ENCODE measurements at places on chromosomes 12 and 14.

DNA sequence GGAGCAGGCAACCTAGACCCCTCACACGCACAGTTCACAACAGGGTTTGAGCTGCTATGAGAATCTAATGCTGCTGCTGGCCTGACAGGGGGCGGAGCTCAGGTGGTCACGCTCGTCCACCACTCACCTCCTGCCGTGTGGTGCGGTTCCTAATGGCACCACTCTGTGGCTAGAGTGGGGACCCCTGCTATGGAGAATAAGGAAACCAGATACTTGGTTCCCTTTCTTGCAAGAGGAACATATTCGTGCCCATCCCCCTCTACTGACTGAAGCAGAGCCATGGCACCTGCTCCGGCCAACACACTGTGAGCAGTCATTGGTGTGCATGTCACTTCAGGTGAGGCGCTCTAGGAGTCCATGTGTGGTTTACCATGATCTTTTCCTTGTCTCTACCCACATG, 30.4 kb upstream of the RIMBP2 start:
- no peak for DNase-seq

GRCh38 chr12:85865890-85866289, 8.2 kb upstream of the NTS start:
- peak; percentile 5 for DNase-seq

DNA sequence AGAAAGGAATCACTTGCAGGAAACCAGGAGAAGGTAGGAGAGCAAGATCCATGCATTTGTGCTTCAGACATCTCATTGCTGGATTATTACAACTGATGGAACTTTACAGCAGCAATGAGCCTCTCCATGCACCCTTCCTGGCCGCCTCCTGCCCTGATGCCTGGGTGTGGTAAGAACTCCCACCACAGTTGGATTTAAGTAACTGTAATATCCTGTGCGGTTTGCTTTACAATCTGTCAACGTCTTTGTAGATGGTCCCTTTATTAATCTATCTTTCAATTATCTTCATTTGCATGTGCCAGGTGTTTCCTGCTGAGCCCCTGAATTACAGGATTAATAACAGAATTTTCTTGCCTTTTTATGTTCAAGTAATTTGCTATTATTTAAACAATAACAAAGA, 1300.5 kb upstream of the TMEM132C start:
- DNase-seq = no peak

DNA sequence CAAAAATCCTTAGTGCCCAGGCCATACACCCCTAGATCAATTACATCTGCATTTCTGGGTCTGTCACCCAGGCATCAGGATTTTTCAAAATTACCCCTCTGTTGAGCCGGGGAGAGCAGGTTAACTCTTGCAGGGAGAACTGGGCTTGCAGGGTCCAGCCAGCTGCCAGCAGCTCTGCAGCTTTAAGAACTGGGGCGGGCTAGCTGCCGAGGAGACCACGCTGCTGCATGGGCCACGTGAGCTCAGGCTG, at the start of gene DGLUCY:
DGLUCY (plus strand) TSS at position 245 of the 250 bp plus-strand sequence. CDS start 46,222 bp downstream, outside the sequence.
- DNase-seq = no peak

DNA sequence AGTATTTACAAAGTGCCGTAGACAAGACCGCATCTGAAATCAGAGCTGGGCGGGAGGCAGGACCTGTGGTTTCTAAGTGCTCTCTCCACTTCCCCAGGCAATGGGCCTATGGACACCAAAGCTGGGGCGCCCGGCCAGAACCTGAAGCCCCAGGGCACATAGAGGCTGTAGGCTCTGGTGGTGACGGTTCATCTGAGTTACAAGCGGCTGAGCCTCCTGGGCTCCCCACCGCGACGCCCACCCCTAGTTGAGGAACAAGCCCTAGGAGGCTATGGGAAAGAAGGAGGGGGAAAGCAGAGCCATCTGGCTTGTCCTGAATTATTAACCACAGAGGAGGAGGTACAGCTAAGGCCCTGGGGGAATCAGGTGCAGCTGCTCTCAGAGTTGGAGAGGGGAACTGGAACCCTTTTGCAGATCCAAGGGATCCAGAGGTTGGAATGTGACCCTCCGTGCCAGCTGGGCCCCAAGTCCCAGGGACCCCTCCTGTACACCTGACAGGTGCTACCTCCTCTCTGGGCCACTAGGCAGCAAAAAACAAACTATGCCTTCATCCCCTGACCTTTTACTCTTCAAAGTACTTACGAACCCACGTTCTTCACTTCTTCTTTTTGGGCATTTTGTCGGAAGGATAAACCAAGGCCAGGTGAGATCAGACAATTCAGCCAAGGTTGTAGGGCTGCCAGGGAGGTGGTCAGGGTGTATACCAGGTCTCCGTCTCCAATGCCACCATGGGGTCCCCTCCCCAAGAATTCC, 77.2 kb downstream of the ARL6IP4 start:
- DNase-seq = no peak

DNA sequence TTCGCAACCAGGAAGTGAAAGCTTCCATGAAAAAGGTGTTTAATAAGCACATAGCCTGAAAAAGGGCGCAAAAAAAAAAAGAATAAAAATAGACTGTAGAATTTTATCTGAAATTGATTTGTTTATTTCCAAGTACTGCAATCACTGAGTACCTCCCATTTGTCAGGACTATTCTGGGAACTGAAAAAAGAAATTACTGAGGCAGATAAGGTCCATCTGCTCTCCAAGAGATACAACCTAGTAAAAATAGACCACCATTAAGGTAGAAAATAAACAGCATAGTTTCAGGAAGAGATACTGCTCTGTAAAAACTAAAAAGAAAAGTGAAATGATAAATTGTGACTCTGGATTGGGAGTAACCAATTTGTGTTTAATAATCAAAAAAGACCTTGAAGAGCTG, 24.7 kb downstream of the OR4N2 start:
- no peak for DNase-seq

DNA sequence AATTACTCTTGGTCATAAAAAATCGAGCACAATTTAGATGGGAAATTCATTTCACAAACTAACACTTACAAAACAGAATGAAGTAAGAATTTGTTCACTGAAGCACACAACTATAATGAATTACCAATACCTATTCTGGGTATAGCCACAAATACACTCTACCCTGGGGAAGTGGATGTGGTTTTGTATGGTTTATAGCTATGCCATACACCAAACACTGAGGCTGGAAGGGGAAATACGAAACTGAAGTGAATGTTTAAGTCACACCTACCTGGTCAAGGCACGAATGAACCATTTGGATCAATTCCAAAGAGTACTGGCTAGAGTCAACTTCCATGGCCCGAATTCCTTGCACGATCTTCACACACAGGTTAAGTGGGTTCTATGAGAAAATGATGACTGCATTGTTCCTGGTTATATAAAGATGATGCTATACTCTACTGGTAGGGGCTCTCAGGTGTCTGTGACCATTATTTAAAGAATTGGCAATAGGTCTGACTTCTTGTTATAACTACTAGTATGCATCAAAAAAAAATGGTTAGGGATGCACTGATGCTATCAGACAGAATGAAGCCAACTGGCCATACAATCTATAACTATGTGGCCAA, 12.8 kb downstream of the NEK9 start:
- DNase-seq = no peak

DNA sequence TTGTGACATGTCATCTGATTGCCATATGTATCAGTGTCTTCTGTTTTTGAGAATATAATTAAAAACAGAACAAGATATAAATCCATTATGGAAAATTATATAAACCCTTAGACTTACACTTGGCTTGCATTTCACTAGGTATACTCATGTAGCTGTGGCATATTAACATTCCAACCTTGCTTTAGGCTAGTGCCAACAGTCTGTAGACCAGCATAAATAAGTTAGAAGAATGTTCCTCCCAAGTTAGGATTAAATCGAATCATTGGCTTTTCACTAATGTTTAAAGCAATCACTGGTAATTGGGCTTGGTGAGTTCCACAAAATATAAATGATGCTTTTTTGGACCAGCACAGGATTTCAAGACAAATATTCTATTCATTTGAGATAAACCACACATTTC, 103.0 kb downstream of the LIN7A start:
- DNase-seq = no peak

- no peak for DNase-seq
Measured at GRCh38 chr14:100582496-100583165, 4.6 kb downstream of the BEGAIN start.
